ENCODE measurements at places on chromosomes 7 and 10.

GRCh38 chr10:111246136-111246535 lies 169.3 kb downstream of the ADRA2A start:
- DNase-seq: no peak

- no peak for DNase-seq
These were observed 1.3 kb downstream of the MBLAC1 start for GRCh38 chr7:100127866-100128636.

DNA sequence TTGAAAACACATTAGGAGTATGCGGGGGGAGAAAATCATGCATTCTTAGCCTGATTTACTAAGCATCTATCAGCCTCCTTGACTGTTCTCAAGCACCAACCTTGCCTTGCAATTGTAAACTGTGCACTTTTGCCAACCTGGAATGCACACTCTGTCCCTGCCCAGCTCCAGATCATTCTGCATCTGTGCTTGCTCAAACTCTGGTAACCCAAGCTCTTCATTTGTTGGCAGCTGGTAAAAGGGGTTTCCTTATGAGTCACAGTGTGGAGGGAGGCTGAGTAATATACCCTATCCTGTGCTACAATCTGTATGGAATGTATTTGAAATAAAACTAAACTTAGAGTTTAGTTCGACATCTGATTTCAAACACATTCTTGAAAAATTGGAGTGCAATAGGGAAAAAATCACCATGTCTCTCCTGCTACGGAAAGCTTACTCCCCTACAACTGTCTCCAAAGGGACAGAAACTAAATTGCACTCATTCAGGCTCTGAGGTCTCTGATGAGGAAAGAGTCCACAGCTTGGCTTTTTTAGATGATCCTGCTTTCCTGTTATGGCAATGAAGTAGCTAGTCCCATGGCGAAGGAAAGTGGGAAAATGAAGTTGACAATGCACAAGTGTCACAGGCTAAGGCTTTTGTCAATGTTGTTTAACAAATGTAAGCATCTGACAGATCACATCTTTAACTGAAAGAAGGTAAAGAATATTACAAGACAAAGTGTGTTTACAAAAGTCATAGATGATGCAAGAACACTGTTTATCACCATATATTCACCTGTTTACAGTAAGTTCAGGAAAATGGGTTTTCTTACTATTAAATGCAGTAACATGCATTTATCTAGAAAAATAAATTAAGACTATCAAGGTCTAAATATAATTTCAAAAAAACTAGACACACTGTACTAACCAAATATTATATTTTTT lies 61.9 kb downstream of the TES start:
- DNase-seq: no peak

- no peak for DNase-seq
These were observed 31.0 kb downstream of the MKLN1 start for GRCh38 chr7:131358636-131359035.

DNA sequence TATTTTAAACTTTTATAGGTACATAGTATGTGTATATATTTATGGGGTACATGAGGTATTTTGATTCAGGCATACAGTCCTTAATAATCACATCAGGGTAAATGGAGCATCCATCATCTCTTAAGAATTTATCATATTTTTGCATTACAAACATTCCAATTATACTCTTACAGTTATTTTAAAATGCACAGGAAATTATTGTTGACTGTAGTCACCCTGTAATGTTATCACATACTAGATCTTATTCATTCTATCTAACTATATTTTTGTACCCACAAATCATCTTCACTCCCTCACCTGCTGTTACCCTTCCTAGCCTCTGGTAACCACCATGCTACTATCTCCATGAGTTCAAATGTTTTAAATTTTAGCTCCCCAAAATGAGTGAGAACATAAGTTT lies 56.3 kb upstream of the FAM3C start:
- no peak for DNase-seq

DNA sequence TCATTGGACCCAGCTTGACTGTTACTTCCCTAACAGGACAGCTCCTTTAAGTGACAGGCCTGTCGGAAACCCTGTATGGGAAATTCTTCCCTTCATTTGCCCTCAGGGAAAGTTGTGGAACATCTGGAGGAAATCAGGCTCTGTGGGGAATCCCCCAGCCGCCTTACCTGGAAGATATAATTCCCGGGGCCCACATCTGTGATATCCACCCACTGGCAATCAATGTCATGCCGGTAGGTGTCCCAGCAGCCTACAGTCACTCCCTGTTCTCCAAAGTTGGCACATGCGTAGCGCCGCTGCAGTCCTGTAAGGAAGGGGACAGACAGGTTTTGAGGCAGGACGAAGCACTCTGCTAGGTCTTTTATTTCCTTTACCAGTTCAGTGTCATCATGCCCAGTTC lies 16.6 kb downstream of the LOXL4 start:
- DNase-seq: no peak

DNA sequence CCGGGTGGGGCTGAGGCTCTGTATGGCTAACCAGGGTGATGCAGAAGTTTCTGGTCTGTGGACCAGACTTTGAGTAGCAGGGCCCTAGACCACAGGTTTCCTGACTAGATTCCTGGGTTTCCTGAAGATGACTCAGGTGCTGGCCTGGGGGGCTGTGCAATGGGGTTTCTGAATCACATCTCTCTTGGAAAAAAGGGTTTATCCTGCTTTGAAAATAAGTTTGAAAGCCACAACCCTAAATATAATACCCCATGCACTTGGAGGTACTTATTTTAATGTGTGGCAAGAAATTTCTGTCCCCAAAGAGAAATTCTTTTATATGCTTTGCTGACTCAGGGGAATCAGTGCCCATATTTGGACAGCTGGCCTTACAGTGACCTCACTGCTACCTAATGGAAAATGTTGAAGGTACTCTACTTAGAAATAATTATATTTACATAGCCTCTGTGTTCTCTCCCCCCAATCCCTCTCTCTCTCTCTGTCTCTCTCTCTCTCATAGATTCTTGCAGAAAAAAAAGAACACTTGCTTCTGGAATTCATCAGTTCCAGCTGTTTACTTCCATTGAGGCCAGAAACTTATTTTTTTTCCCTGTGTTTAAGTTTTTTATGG lies 184.4 kb upstream of the LYZL2 start:
- DNase-seq: no peak

- DNase-seq: no peak
These were observed 5.8 kb upstream of the DDIT4 start for GRCh38 chr10:72267819-72268399.

GRCh38 chr10:65708057-65708456 lies 1217.8 kb upstream of the LRRTM3 start:
- DNase-seq: no peak

DNA sequence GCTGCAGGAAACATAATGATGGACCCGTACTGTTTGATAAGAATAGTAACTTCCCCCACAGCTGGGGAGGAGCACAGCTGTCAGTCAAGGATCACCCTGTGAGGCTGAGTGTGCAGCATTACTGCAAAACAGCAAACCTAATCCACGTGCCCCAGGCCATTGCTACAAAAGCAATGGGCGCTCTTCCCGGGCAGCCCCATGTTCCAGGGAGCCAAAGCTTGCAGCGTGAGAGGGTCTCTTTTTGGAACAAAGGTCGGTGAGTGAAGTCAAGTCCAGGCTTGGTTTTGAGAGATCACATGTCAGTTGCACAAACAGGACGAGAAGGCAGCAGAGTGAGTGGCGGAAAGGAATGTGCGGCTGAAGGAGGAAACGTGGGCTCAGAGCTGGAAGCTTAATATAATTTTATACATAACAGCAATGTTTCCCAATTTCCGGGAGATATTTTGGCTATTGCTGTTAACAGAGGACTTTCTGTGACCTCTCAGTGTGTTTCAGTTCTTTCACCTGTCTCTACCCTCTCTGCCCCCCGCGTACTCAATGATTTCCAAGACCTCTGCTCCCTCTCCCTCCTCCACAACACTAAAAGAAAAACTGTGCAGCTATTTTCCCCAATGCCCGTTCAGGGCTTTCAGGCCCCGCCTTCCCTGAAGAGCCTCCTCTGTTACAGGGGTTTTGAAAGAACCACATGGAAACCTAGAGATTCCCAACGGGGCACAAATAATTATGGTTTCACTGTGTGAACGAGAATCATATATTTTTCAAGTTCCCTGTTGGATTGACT lies 128.9 kb downstream of the MTPAP start:
- DNase-seq: no peak

DNA sequence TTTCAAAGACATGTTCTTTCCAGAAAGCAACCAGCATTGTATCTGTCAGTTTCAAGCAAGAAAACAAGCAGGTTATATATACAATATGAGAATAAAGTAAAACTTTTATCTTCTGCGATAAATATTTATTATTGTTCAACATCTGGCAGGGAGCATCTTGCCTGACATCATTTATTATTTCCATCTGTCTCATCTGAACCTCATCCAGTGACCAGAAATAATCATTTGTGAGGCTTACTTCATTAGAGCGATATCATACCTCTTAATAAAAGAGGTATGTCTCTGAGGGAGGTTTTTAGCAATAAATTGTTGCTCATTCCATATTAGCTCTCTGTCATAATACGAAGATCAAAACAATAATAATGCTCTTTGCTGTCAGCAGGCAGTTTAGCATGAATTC lies 226.1 kb downstream of the CDC14C start:
- DNase-seq: no peak

DNA sequence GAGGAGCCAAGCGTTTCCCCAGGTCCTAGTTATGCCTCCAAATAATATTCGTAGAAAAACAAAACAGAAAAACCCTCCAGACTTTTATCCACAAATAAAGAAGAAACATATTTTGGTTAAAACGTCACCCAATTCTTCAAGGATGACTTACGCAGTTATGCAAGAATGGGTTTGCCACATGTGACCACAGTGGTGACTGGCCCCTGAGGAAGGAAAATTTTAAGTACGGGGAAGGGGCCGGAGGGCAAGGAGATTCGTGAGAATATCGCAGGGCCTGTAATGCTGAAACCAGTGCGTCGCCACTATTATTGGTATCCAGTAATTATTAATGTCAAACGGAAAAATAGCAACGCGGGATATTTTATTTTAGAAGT lies 537 bp upstream of the MRPS24 start:
- no peak for DNase-seq

- no peak for DNase-seq
These were observed 105.2 kb upstream of the CTBP2 start for GRCh38 chr10:125265579-125265955.

DNA sequence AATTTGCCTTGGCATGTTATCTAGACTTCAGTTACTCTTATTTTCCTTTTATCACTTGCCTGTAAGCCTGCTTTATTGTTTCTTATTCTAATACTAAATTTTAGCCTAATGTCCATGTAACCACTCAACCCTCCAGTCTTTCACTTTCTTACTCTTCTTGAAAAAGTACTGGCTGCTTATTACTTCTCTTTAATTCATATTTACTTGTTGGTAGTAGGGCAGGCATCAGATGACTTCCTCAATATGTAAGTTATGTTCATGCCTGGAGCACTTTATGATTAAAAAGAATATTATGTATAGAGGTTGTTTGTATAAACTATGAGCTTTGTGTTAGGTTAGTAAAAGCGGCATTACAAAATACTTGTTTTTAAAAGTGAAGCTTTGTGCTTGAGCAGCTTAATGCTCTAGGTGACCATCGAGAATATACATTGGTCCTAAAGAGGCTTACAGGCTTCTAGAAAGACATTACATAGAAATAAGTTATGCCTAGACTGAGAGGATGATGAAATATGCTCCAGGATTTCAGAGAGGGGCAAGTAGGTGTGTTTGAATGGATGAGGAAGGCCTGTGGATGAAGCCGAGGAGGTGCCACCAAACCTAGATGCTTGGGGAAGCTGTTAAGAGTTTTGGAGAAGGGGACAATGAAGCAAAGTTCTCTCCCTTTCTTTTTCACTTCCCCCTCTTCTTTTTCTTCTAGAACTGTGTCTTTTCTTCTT lies 207.1 kb upstream of the HDAC9 start:
- no peak for DNase-seq
